Transverse colon (tissue), 4 donors: ENCODE measurements at places on chromosomes 13 and 19. TPM values are rescaled to one million over a fixed set of nuclear protein-coding genes. Genes with fewer than 3 reads are reported as not detected.

- no peak for DNase-seq
Observed at GRCh38 chr19:38556521-38557174, 61.1 kb downstream of the MAP4K1 start.

GRCh38 chr13:113393563-113394338, 29.8 kb upstream of the GRTP1 start:
- DNase-seq = peak; percentile 83

GRCh38 chr13:27666951-27667350, 45.3 kb downstream of the POLR1D start:
- DNase-seq = no peak

DNA sequence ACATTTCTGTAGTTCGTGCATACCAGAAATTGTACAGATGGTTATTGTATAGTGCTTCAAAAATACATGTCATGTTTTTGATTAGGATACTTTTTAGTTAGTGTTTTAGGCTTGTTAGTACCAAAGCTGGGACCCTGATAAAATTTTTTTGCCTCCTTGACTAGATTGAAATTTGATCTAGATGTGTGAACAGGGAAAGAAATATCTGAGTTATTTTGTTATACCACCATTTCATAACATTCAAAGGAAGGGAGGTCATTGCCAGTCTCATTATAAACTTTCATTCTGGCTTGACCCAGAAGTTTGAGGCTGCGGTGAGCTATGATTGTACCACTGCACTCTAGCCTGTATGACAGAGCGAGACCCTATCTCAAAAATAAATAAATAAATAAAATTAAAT, 9.0 kb downstream of the LMO7 start:
- no peak for DNase-seq

DNA sequence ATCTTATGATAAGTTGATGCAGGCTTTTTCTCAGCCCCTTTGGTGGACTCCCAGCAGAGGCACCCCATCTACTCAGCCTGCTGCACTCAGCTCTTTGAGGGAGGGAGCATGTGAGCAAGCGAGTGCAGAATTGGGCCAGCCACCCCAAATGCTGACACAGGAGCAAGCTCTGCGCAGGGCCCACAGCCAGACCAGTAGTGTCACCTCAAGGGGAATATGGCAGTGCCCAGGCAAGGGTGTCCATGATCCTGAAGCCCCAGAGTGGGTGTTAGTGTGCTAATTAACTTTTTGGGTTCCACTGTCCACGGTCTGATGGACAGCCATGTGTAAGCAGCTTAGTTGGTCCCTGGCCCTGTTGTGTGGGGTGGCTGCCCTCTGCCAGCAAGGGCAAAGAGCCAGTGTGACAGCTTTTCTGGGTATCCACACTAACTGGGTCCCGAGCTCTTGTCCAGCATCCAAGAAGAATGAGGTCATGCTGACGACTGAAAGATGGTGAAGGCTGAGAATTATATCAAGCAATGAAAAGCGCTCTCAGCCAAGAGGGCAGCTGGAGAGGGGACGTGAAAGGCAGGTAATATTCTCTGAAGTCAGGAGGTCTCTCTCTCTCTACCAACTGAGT, 898.3 kb upstream of the PCDH9 start:
- no peak for DNase-seq

- DNase-seq = no peak
Observed at GRCh38 chr19:55958356-55958755, 10.7 kb downstream of the NLRP8 start.

DNA sequence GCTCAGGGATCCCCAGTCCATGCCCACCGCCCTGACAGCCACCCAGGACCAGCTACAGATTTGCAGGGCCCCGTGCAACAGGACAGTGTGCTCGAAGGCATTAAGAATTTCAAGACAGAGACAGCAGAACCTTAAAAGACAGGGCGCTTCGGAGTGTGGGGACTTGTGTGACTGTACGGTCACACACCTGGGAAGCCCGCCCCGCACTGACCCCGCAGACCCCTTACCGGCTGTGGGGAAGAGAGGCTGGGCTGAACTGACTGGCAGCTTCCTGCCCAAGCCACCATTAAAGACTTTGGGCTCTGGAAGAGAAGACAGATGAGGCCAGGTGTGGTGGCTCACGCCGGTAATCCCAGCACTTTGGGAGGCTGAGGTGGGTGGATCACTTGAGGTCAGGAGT, 14.4 kb downstream of the STAP2 start:
- DNase-seq = no peak

DNA sequence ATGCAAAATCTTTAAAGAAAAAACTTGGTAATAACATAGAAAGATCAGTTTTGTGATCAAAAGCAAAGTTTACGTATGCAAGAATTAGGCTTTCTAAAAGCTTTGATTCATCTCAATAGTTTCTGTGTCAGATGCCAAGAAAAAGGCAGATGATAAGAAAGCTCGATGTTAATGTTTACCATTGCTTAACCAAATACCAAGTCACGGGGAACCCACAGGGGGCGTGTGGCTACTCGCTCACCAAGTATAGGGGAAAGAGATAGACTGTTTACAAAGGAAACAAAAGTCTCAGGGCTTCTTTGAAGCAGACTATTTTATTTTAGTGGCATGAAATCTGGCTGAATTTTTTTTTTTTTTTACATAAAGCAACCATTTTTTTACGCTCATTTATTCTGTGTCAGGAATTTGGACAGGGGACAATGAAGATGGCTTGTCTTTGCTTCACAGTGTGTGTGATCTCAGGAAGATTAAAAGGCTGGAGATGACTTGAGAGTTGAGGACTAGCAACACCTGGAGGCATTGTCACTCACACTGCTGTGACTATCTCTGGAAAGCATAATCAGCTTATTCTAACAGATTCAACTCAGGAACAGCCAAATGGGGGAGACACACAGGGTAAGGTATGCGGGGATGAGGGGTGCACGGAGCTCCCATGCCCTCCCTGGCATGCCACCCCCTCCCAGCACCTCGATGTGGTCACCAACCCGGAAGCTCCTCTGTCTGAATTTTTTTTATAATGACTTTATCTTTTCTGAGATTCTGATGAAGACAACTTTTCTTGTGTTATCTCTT, 24.9 kb downstream of the RCBTB1 start:
- peak; percentile 15 for DNase-seq

ZNF497 gene
- 1.3 TPM for total RNA-seq
